ENCODE measurements at places on chromosomes 13 and 19.
A peak's percentile ranks its signal among the peaks of the same experiment; 100 is the strongest.

DNA sequence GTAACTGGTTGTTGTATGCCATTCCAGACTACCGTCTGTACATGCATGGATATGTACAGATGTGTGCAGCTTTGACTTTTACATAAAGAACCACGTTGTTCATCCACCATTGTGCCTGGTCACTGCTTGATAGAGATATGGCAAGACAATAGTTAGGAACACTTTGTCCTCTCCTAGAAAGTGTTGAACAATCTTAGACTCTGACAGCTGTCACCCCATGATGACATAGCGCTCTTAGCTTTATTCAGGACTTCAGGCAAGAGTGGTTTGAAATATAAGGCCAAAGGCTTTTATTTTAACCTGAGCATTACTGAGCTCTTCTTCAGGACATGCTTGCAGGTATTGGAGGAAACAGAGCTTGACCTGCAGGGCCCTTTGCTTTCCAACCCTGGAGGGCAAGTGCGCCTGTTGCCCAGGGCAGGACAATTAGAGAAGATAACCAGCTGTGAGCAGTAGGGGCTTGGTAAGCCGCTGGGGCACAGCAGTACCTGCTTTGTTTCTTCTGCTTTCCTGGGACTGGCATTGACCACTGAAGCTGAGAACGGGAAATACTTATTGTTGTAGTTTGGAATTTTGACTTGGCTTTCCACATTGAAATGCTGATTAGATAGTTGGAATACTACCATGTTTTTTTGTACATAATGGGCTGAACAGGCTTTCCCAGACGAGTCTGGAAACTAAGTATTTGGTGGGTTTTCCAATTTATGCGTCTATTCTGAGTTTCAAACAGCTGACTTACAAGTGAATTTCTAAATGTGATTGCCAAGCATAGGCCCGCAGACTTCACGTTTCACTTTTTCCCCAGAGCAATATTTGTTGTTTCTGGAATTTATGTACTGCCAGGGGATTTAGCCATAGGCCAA is 51.1 kb downstream of the GARRE1 start:
- DNase-seq: no peak

DNA sequence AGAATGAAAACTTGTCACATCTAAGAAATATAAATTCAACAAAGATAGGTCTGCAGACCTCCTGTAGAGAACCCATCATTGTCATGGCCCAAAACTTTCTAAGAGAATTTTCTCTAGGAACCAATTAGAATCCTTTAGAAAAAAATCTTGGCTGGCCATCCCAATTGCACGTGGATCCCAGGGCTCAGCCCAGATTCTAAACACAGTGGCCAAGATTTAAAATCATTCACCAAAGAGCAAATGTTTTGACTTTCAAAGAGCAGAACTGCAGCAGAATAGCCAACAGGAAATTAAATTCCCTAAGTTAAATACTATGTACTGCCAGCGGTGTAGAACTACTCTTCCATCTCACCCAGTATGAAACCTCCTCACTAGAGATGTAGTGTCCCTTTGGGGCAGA is 21.3 kb downstream of the IPO5 start:
- DNase-seq: no peak

GRCh38 chr19:18975011-18975410 is 34.0 kb upstream of the HOMER3 start:
- no peak for DNase-seq

DNA sequence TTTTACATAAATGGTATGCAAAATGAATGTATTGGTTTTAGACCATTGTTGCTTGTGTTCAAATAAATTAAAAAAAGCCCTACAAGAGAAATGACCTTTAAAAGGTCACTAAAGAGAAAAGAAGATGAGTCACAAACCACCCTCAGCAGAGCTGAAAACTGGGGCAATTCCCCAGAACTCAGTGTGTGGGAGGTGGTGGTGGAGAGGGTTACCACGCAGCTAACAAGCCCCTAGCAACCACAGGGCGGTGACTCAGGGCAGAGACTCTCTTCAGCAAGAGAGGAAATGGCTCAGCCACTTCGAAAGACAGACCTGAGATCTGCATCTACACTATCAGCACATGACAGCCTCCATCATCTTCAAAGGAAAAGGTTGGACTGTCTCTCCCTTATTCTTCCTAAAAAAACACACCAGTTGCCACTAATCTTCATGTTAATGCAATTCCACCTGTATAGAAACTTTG is 29.4 kb upstream of the NDFIP2 start:
- peak; percentile 67 for DNase-seq

- DNase-seq: no peak
Observed at GRCh38 chr19:39419003-39419402, 6.5 kb downstream of the PLEKHG2 start.

- no peak for DNase-seq
Observed at GRCh38 chr13:112746044-112746443, 56.2 kb downstream of the ATP11A start.

DNA sequence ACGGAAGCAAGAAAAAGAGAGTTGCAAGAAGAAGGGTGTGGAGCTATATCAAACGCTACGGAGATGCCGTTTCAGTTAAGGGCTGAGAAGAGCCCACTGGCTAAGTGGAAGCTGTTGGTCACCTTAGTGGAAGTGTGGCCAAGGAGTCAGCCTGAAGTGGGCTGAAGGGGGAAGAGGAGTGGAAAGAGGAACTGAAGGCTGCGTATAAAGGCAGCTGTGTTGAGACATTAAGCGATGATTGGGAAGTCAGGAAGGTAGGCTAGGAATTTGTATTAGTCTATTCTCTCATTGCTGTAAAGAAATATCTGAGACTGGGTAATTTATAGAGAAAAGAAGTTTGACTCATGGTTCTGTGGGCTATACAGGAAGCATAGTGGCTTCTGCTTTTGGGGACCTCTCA is 14.1 kb upstream of the FRY start:
- DNase-seq: no peak

DNA sequence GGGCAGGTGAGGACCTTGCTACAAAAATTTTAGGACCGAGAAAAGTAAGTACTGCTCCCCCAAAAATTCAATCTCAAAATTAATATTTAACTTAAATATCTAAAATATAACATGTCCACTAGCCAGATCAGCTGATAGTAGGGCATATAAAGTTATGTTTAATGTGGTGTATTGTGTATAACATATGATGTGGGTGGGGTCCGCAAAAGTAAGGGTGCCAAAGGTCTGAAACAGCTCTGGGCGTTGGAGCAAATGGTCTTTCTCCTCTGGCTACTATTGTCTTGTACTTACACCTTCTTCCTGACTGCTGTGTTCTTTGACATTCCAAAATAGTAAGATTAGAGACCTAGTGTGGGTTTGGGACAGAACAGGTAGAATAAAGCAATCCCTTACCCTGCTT is 41.2 kb downstream of the HTR2A start:
- no peak for DNase-seq

DNA sequence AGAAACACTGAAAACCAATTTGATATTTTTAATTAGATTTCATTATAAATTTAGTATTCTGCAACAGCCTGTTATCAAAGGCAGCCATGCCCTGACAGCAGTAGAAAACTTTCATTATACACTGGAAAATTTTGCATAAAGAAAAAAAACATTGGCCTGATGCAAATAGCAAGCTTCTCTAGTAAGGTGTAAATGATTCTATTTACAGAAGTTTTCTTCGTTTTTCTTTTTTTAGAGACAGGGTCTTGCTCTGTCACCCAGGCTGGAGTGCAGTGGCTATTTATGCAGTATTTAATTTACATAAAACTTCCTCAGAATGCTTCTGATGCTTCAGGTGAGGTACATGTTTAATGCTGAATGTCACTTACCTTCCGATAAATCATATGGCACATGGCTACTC is 67.0 kb downstream of the ABCC4 start:
- no peak for DNase-seq

- DNase-seq: no peak
Observed at GRCh38 chr13:101283782-101284181, 132.5 kb downstream of the NALCN start.

GRCh38 chr19:35055715-35056179 is 14.2 kb downstream of the HPN start:
- no peak for DNase-seq

DNA sequence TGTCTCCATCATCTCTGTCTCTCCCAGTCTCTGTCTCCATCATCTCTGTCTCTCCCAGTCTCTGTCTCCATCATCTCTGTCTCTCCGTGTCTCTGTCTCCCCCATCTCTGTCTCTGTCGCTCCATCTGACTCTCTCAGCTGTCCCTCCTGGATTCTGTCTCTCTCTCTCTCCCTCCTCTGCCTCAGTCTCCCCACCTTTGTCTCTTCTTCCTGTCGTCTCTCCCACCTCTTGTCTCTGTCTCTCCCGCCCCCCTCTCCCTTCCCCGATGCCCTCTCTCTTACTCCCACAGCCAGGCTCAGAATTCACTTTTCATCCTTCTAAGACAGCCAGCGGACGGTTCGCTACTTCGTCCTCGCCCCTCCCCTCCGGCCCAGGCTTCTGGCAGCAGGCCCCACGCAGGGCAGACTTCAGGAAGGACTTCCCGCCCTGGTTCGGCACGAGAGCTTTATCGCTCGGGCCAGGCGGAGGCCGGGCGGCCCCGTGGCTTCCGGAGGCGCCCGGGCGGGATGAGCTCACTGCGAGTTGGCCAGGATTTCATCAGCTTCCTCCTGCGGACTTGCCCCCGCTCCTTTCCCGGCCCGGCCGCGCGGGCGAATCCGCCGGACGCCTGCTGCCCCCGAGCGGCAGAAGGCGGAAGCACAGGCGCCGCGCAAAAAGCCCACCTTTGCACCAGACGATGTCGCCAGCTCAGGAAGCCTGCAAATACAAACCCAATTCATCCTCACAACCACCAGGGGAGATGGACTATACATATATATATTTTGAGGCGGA is 12.4 kb upstream of the CCDC9 start:
- peak; percentile 88 for DNase-seq

DNA sequence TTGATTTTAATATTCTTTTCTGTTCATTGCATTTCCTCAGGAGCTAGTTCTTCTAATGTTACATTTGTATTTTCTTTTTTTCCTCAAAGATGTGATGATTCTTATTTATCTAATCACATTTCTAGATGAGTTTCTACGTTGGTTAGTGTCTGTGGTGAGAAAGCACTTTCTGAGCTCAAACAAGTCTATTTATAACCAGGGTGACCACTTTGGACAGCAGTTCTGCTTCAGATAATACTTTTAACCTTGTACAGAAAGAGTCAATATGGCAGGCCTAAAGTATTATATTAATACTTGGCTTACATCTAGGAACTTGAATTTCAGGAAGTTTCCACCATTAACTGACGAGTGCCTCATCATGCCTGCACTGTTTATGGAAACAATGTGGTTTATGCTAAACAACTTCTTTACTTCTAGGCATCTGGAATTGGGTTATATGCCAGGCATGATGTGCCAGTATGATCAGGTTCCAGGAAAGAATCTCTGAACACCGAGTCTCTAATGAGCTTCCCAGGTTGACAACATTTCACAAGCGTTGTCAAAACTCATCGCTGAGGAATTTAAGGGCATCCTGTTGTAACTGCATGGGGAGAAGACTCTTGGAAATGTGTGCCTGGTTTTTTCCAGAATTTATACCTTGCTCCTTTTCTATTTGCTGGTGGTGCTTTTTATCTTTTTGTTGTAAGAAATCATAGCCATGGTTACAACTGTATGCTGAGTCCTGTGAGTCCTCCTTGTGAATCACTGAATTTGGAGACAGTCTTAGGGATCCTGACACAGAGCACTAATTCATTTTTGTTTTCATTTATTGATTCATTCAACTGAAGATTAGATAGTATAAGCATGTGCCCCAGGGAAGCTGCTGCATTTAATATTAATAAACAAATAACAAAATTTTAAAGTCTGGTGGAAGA is 344.4 kb upstream of the PCDH9 start:
- no peak for DNase-seq

- DNase-seq: peak; percentile 11
Observed at GRCh38 chr19:51365211-51365964, 800 bp downstream of the ETFB start.

- no peak for DNase-seq
Observed at GRCh38 chr19:11905928-11906327, 18.3 kb downstream of the ZNF69 start.

DNA sequence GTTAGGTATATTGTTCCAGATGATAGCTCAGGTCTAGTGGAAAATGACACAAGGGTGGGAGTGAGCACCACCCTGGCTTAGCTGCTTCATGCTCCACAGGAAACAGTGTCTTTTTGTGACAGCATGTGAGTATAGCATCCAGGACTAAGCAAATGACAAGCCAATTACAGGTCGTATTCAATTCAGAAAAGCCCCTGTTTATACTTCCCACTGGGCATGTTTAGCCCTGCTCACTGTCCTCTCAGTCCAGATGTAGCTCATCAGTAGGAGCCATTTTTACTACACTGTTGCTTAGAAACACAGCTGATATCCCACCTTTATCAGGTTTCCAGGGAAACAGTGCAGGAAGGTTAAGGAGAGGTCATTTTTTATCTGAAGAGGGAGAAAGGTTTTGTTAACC is 8.0 kb downstream of the ABHD13 start:
- DNase-seq: no peak

GRCh38 chr19:17326595-17326966 is 8.1 kb downstream of the ANO8 start:
- DNase-seq: no peak

DNA sequence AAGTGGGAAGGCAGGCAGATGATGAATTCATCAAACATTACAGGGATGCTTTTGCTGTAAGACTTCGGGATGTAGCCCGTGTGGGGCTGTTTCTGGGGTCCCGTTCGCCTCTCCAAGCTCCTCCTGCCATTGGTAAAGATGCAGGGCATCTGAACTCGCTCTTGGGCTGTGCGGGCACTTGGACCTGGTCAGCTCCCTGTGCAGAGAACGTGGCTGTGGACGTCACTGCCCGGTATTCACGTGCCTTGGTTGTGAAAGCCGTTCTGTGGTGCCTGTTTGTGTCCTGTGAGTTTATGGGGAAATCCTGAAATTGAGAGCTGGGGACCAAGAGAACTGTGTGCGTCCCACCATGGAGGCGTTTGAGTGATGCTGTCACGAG is 5.4 kb downstream of the TFDP1 start:
- no peak for DNase-seq

DNA sequence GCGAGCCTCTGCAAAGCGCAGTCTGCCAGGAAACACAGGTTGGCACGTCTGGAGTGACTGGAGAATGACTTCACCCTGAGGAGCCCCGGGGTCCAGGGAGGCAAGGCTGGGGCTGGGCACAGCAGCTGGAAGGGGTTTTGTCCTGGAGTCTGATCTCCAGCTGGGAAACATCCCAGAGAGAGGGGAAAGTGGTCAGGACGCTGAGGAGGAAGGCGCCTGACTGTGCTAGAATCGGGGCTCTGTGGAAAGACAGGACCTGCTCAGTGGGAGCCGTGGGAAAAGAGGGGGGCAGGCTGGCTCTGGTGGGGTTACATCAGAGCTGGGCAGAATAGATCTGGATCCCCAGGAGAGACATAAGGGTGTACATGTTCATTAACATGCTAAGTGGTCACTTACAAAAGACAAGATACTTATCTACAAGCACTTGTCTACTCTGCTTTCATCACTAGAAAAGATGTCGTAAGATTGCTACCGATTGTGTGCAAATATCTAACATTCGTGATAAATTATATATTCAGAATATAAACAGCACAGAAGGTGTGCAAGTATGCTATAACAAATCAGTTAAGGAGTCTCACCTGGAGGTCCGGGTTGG is 106.6 kb downstream of the COL4A1 start:
- DNase-seq: no peak

All from GOT3 (cell line).